Neural progenitor cell (in vitro differentiated cells): ENCODE measurements at places on chromosomes 5 and 9. TPM values are rescaled to one million over a fixed set of nuclear protein-coding genes. Genes with fewer than 3 reads are reported as not detected.

- DNase-seq = no peak
Observed at GRCh38 chr9:89792189-89793123, 187.6 kb downstream of the GADD45G start.

DNA sequence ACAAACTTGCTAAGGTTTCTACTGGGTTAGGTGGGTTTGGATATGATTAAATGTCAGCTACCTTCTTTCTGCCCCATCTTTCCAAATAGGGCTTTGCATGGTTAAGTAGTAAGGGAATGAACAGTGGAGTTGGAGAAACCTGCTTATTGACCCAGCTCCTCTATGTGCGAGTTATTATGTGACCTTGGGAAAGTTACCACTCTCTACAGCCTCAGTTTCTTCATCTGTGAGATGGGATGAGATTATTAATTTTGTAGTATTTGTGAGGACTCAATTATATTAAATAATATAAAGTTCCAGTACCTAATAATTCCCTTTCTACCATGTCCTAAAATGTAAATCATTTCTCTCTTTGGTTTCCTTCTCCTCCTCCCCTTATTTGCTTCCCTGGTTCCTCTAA lies 123.4 kb downstream of the GDNF start:
- DNase-seq = no peak

GHR gene
- 0.07 and 0.28 TPM in 2 replicates for total RNA-seq

GRCh38 chr9:84438391-84438790 lies 97.8 kb upstream of the SLC28A3 start:
- DNase-seq = no peak

GRCh38 chr5:1040571-1040970 lies 32.0 kb downstream of the NKD2 start:
- DNase-seq = no peak

- no peak for DNase-seq
Observed at GRCh38 chr5:5374009-5374715, 48.3 kb upstream of the ICE1 start.

TRIM7 gene
- total RNA-seq = not detected in 2 replicates

DNA sequence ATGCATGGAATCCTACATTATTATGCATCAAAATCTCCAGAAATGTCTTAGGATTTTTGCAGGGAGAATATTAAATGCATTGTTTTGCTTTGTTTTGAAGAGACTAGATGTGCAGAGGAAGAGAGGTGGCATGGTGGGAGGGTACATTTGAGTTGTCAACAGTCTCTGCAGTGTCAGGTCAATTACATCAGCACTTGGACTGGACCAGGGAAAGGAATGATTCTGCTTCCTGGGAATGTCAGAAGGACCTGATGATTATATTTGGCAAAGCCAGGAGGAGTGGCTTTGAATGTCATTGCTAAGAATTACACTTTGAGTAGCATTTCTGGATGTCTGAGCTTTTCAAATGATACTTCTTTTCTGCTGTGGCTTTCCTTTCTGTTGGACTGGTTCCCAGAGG lies 17.5 kb upstream of the TMEFF1 start:
- no peak for DNase-seq

DNA sequence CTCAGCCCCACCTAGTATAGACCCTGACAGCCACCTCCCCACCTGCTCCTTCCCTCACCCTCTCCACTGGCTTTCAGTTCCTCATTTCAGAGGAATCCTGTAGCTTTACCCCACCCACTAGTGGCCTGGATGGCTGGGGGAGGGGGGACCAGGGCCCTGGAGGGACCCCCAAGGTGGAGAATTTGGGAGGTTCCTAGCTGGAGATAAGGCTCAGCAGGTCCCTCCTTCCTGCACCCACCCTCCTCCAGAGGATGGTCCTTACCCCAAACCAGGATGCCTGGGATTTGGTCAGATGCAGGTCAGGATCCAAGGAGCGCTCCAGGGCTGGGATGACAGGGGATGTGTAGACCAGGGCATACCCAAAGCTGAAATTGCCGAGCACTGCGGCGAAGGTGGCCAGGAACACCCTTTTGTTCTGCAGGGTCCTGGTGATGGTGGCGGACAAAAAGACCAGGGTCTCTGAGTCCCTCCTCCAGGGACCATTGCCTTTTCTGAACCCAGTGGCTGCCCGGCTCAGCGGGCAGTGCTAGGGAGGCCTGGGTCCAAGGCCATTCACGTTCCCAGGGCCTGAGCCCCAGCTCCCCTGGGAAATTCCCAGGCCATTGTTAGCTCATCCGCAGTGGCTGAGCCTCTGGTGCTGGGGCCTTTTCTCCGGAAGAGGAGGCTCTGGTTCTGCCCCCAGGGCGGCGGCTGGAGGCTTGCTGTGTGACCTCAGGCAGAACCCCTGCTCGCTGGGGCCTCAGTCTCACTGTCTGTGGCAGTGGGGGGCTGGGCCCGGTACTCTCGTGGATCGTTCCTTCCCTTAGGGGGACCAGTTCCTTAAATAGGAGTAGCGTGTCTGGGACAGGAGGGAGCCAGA lies 678 bp downstream of the SLC2A6 start:
- peak; percentile 65 for DNase-seq

- DNase-seq = no peak
Observed at GRCh38 chr9:112341730-112342129, 8.3 kb upstream of the PTBP3 start.

GRCh38 chr5:142982821-142983200 lies 212.6 kb downstream of the ARHGAP26 start:
- peak; percentile 25 for DNase-seq

- no peak for DNase-seq
Observed at GRCh38 chr9:17888066-17888465, 309.2 kb downstream of the SH3GL2 start.

DNA sequence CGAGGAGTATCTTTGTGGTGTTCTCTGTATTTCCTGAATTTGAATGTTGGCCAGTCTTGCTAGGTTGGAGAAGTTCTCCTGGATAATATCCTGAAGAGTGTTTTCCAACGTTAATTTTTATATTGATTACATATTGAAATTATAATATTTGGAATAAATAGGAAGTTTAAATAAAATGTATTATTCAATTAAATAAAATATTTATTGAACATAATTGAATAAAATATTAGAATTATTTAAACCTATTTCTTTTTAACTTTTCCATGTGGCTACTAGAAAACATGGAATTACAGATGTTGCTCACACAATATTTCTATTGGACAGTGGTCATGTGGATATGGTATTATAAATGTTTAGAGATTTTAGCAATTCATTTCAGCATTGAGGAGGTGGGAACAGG lies 170.8 kb upstream of the FST start:
- no peak for DNase-seq

DNA sequence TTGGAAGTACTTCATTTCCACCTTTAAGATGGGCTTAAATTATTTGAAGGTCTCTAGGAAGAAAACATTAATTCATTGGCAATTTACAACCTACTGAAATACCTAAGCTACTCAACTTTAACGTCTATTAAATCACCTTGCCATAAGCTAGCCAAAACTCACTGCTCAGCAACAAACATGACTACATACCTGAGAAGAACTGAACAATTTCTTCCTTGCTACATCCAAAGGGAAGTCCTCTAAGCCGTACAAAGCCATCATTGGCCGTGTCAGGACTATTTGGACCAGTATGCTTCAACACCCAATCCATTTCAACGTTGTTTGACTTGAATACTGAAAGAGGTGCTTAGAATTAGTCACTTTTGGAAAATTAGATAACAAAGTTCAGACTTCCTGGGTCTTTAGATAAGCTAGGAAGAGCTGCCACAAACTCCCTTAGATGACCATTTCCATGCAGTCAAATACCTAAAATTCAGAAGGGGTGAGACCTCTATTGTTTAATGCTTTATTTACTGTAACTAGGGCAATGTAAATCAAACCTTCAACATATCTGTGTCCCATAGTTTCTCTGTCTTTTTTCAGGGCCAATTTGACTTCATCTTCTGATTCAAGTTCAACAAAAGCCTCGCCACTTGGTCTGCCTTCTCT lies 2.6 kb downstream of the HNRNPH1 start:
- DNase-seq = no peak

CCNO gene
- 0.93 TPM in 1 of 2 replicates, not detected in the other for total RNA-seq

DNA sequence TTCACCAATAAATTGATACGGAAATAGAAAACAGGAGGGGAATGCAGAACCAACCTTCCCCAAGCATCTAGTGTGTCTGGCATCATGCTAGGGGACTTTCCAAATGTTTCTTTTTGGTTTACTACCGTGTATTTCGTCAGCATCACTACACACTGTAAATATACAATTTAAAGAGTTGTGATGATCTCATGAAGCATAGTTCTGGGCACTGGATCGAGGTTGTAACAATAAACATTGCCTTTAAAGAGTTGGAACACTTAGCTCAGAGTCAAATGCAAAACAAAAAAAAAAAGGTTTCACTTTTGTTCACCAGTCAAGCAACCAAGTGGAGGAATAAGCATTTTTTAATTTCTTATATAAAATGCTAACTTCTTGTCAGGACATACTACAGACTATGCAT lies 2.9 kb upstream of the SCAI start:
- no peak for DNase-seq

DNA sequence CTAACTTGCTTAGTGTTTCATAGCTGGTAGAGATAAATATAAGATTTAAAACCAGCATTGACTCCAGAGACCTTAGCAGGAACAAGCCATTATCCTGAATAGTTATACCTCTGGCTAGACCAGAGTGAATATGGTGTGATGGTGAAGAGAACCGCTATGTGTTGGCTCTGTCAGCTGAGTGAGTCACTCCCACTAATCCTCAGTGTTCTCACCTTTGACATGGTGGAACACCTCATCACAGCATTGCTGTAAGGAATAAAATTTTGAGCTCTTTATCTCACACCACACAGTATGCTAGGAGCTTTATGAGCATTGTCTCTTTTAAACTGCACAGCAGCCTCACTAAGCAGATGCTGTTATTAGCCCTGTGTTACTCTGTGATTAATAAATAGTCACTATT lies 90.7 kb upstream of the DHFR start:
- DNase-seq = no peak

GRCh38 chr5:73198833-73199592 lies 26.0 kb downstream of the TMEM174 start:
- no peak for DNase-seq

DNA sequence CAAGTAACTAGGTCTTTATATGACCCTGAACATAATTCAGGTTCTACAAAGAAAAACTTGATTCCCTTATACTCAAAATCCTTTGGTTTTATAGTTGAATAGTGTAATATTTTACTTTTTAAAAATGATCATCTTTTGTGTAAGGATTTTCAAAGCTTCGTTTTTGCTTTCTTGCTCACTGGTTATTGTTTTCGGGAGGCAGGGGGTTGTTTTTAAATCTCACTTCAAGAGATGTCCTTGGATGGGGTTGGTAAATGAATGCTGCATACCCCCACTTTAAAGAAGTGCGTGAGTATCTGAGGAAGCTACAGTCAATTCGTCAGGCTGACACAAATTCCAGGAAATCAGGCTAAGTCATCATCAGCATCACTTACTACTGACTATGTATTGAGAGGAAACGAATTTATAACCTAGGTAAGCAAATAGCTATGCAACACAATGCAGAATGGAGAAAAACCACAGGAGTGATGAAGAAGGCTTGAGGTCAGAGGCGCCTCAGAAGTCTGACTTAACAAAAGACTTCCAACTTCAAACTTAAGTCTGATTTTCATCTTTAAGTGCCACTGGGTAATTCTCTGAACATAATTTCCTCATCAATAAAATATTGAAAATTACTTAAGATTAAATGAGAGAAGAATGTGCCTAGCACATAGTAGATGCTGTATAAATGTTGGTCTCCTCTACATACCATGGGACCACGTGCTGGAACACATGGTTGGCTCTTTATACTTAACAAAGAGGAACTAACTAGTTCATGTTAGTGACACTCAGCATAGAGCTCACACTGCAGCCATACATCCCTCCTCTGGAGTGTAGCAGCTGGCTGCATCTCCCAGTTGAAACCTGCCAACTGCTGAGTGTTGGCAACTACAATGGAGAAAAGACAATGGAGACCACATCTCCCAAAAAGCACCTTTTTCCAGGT lies 106.0 kb upstream of the KIF2A start:
- DNase-seq = no peak

GRCh38 chr9:36337865-36338264 lies 62.2 kb downstream of the RNF38 start:
- DNase-seq = no peak

DNAJC25 gene
- total RNA-seq = 7.7 and 10.1 TPM in 2 replicates

GRCh38 chr5:59380350-59380951 lies 513.1 kb downstream of the PDE4D start:
- DNase-seq = peak; percentile 46

LCNL1 gene
- total RNA-seq = 0.09 TPM in 1 of 2 replicates, not detected in the other

DNA sequence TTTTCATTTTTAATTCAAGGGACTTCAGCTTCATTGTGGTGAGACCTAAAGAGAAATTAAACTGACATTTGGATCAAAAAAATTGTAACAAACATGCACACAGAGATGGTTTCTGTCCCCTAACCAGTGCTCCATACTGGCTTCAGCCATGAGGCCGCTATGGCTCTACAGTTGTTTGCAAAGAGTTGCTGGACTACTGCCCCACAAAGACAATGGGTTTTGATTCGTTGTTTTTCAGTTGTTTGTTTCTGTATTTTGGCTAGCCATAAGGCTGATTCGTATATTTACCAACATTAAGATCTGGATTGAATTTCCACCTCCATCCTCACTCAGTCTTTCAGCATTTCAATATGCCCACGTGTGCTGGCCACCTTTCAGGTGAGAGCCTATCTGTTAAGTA lies 163.7 kb upstream of the KIF2A start:
- no peak for DNase-seq

- DNase-seq = no peak
Observed at GRCh38 chr5:14483504-14484157, 98.0 kb upstream of the OTULINL start.

GRCh38 chr5:151002250-151002649 lies 18.1 kb upstream of the GPX3 start:
- DNase-seq = peak; percentile 46

FAM174A gene
- total RNA-seq = 3.0 and 7.8 TPM in 2 replicates

- DNase-seq = no peak
Observed at GRCh38 chr9:123695386-123695785, 234.5 kb downstream of the DENND1A start.

DNA sequence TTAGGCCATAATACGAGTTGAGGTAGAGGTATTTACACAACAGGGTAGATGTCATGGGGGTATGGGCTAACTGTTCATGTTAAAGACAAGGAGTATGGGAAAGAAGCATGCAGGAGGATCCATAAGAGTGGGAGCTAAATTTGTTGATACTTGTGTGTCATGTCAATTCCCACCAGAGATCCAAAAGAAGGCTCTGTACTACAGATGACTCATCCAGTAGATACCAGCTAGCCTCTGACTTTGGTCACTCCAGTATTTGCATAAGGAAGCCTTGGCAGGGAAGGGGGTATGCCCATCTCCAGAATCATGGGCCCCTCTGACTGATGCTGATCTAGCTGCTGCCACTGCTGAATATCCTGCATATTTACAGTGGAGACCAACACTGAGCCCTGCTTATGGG lies 743.7 kb upstream of the GRAMD2B start:
- no peak for DNase-seq

GRCh38 chr5:132540764-132541163 lies 2.6 kb downstream of the IL5 start:
- DNase-seq = no peak

DNA sequence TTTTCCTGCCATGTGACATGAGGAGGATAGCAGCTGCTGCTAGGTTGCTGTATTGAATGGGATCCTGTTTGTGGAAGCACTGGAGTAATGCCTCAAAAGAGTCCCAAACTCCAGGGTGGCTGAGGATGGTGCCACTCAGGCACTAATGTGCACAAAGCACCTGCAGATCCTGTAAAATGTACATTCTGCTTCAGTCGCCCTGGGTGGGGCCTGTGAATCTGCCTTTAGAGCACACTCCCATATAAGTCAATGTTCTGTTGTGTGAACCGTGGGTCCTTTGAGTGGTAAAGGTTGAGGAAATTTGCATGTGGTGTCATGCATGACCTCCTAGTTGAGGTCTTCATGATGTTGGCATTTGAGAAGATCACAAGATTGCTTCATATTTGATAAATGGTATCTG lies 31.6 kb upstream of the ANKRD18A start:
- DNase-seq = no peak

GRCh38 chr5:124210111-124210910 lies 536.1 kb downstream of the ZNF608 start:
- DNase-seq = no peak
